ENCODE measurements at places on chromosomes 5 and 9.

DNA sequence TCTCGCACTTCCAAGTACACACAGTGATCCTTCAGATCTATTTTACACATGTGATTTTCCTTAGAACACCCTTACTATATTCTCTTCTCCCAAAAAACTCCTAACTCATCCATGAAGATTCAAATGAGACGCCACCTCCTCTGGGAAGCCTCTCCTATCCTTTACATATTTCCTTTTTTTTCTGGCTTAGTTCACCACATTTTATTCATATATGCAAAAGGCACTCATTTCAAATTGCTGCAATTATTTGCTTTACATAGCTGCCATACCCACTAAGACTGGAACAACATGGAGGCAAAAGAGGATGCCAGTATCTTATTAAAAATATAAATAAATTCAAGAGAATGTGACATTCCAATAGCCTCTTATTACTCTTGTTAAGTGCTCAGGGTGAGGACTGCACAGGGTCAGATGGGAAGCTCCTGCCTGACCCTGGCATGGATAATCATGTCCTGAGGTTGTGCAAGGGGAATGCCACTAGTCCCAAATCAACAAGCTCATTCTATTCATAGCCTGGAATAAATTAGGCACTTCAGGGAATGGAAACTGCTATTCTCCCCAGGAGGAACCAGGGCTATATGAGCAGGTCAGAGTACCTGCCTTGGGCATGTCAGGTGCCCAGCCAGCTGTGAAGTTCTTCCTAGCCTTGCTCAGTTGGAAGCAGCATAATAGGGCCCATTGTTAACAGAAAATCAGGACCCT lies 262.9 kb downstream of the FBXL17 start:
- DNase-seq: no peak

DNA sequence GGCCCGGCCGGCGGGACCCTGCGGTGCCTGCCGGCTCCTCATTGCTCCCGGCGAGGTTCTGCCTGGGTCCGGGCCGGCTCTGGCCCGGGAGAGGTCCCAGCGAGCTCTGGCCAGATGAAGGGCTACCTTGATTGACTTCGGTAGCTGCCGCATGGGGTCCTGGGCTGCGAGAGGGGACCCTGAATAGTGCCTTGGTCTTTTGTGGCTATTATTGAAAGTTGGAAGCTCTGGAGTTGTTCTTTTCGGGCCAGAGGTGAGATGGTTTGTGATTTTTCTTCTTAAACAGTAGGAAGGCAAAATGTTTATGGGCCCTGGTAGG lies 635 bp downstream of the NAA35 start:
- DNase-seq: no peak

GRCh38 chr9:105144841-105145240 lies 99.6 kb upstream of the SLC44A1 start:
- DNase-seq: no peak

DNA sequence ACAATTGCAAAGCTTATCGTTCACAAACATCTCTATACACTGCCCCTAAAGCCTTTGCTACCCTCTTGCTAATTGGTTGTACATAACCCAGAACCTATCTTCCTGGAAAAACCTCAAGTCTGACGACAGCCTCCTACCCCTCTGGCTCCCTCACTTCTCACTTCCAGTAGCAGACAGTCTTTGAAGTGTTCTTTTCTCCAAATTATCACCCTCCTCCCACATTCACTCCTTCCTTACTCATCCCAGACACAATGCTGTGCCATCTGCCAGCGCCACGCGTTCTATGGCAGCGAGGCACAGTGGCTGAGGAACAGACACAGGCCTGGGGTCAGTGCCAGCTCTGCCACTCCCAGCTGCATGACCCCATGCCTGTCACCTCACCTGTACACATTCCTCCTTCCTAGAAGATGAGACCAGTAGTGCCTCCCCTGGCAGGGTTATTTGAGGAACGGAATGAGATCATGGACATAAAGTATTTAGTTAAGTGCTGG lies 27.7 kb downstream of the CLTA start:
- no peak for DNase-seq

DNA sequence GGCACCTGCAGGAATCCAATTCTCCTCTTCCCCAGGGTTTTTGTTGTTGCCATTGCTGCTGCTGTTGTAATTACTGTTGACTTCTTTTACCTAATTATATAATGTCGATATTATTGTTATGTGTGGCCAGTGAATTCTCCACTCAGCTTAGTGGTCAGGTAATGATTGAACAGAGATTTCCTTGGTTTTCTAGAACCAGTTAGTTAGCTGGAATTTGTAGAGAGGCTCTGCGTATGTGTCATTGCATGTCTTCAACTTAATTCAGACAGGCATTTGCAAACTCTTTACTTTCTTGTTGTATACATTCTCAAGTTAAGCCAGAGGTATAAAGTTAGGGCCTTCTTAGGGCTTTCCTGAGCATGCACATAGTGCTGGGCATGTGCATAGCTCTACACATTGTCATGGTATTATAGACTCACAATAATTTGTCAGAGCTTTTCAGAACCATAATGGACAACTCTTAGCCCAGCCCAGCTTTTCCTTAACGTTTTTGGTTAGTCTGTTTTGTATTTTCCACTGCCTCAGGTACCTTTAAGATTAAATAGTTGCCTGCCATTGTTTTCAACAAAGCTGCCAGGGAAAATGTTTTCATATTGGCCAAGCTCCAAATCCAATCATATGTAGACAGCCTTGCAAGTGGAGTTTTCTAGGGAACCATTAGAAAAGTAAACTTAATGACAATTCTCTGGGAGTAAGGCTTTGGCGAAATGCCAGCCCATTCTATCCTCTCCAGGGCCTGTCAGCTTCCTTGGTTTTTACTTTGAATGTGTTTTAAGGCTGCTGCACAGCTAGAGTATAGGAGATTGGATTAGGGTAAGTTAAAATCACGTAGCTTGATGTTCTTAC lies 68.1 kb downstream of the UBE2R2 start:
- DNase-seq: no peak

DNA sequence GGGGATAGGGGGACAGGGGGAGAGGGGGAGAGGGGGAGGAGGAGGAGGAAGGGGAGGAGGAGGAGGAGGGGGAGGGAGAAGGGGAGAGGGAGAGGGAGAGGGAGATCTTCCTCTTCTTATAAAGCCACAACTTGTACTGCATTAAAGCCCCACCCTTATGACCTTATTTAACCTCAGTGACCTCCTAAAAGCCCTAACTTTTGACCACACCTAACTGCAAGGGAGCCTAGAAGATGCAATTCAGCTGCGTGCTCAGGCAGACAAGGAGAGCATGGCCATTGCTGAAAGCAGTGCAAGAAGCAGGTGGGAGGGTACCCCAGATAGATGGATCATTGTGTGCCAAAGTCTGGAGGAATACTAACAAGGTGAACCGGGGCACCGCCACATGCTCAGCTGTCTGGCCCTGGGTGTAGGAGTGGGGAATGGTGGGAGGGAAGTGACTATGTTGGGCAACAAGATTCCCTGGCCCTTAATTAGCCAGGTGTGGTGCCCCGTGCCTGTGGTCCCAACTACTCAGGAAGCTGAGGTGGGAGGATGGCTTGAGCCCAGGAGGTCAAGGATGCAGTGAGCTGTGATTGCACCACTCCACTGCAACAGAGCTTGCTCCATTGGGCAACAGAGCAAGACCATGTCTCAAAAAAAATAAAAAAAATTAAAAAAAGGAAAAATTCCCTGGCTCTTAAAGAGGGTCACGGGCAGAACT lies 125.4 kb upstream of the BOD1 start:
- no peak for DNase-seq

DNA sequence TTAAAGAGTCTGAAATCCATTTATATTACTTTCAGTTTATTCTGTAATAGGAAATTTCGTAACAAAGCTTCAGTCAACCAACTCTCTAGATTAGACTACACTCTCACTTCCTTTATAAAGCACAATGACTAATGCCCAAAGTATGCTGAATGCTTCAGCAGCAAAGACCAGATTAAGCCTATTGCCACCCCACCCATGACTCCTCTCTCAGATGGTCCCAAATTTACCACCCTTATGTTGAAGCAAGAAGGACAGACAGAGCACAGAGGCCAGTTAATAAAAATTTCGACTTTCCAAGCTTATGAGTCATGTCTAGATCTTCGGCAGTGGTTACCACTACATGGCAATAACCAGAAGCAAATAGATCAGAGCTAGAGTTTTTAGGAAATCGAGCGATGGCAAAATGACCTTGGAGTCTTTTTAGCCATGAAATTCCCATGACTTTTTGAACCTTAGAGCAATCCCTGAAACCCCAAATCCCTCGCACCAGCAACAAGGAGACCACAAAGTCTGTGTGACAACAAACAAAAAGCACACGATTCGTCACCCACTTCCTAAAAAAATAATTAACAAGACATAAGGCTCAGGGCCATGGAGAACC lies 287.8 kb upstream of the RASA1 start:
- no peak for DNase-seq

Measured in stimulated activated effector memory CD8-positive, alpha-beta T cell treated with anti-CD3 and anti-CD28 coated beads, Interleukin-12 subunit alpha, Interleukin-12 subunit beta, amount 100 ng/mL, for 72 hours (primary cell).